Stimulated activated CD8-positive, alpha-beta memory T cell treated with anti-CD3 and anti-CD28 coated beads, Interleukin-4, amount 100 ng/mL, for 1 hour (primary cell): ENCODE measurements at places on chromosomes 6 and 20.

DNA sequence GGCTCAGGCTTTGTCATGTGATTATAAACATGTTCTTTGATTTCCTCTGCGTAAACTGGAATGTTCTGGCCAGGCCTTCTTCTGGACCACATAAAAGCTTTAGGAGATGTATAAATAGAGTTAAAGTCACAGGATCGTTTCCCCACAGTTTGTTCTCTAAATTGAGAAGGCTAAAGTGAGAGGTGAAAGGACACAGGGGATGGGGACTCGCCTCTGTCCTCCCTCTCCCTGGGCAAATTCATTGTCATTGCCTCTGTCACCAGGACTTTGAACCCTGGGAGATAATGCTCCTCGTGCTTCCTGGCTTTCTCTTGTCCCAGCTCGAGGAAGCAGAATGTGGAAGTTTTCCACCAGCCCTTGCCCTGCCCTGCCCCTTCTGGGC lies 20.3 kb upstream of the ZFAND3 start:
- no peak for DNase-seq

DNA sequence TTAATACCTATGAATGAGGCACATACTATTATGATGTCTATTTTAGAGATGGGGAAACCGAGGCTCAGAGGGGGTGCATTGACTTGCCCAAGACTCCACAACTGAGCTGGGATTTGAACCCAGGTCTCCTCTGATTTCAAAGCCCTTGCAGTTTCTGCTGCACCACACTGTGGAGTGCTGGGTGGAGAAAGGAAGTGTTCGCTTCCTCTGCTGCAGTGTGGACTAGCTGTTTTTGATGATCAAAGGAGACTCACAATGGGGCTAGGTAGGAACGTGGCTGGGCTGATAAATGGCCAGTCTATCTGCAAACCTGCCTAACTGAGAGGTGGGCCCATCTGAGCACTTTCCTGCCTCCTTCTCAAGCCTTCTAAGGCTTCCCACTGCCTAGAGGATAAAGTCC lies 87.2 kb downstream of the CD40 start:
- DNase-seq: no peak

GRCh38 chr6:131063764-131064272 lies 773 bp upstream of the EPB41L2 start:
- DNase-seq: no peak

GRCh38 chr20:4772132-4772531 lies 50.4 kb downstream of the PRND start:
- no peak for DNase-seq

GRCh38 chr6:127855542-127856159 lies 45.2 kb downstream of the THEMIS start:
- DNase-seq: no peak

GRCh38 chr6:96862560-96862959 lies 25.3 kb upstream of the GPR63 start:
- no peak for DNase-seq

GRCh38 chr6:27720607-27721580 lies 191.3 kb downstream of the OR2B2 start:
- DNase-seq: no peak

- no peak for DNase-seq
These were observed 318.9 kb downstream of the TAF4 start for GRCh38 chr20:61746781-61747180.

GRCh38 chr6:108763931-108764579 lies 84.2 kb upstream of the ARMC2 start:
- DNase-seq: no peak

DNA sequence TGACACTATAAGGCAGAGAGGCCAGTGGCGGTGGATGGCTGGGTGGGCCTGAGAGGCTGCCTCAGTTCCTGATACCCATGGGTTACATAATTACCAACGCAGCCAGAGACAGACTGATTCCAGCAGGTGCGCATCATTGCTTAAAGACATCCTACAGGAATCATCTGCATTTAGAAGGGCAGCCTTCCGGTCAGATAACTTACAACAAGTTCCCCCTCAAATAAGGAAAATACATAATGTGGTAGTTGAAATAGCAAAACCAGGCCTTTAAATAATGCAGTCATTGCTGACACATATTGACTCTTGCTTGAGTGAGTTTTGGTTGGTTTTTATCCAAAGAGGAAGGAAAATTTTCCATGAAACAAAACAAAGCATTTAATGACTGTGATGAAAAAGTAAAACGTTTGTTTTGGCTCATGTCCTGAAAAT lies 81.9 kb downstream of the SIM1 start:
- no peak for DNase-seq

- peak; percentile 39 for DNase-seq
These were observed 12.6 kb downstream of the HSPA12B start for GRCh38 chr20:3744806-3745685.

- DNase-seq: no peak
These were observed 15.6 kb upstream of the MATN4 start for GRCh38 chr20:45323731-45324130.

GRCh38 chr6:142943711-142944123 lies 1.3 kb downstream of the HIVEP2 start:
- DNase-seq: no peak
